Suppressor macrophage treated with lipopolysaccharide for 4 hours (primary cell): ENCODE measurements at places on chromosomes 5 and 9.

GRCh38 chr5:179542170-179542569 is 8.2 kb upstream of the RUFY1 start:
- DNase-seq: no peak

- DNase-seq: peak; percentile 52
Observed at GRCh38 chr5:39513236-39513635, 88.5 kb upstream of the DAB2 start.

DNA sequence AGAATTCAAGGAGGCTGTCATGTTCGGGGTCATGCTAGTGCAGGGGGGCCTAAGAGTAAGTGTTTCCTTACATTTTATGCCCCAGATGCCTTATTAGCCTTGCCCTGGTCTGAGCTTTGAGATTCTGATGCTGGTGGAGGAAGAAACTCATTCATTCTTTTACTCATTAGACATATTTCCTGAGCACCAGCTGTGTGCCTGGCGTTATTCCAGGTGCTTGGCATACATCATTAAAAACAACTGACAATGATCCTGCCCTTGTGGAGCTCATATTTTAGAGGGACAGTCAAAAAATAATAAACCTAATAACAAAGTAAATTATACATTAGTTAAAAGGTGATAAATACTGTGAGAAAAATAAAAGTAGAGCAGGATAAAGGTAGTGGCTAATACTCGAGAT is 138.9 kb upstream of the SGCD start:
- no peak for DNase-seq

- no peak for DNase-seq
Observed at GRCh38 chr5:98563885-98564653, 209.4 kb upstream of the RGMB start.

GRCh38 chr5:113070901-113071300 is 94.3 kb downstream of the DCP2 start:
- DNase-seq: no peak

- no peak for DNase-seq
Observed at GRCh38 chr5:174356536-174356935, 311.0 kb downstream of the NSG2 start.

- DNase-seq: no peak
Observed at GRCh38 chr9:94806307-94806893, 79.9 kb downstream of the AOPEP start.

- no peak for DNase-seq
Observed at GRCh38 chr9:69976152-69976551, 67.5 kb upstream of the MAMDC2 start.

DNA sequence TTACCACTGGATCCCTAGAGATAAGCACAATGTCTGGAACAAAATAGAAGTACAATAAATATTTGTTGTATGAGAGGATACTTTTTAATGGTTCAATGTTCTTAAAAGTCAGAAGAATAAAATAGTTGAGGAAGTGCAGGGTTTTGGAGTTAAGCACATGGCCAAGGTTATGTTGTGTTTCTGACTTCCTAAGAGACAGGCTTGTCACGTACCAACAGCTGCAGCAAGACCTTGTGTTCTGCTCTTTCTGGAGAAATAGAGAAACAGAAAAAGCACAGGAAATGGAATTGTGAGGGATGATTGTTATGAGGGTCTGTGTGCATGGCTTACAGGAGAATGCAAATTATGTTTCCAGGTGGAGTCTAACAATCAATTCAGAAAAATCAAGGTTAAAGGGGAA is 12.9 kb downstream of the CARTPT start:
- DNase-seq: no peak
